ENCODE measurements at places on chromosomes 6 and 20.
A peak's percentile ranks its signal among the peaks of the same experiment; 100 is the strongest.

DNA sequence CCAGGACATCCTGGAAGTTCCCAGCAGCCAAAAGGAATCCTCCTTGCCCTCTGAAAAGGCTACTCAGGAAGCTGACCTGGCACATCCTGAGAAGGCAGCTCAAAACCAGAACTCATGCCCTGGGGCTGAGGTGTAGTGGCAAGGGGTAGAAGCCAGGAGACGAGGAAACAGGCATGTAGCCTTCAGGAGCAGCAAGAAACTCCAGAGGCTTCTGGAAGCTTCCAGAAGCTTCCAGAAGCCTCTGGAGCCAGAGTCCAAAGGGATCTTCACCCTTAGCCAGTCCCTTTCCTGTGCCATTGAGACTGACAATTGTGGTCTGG is 43.9 kb downstream of the BMP7 start:
- no peak for DNase-seq

DNA sequence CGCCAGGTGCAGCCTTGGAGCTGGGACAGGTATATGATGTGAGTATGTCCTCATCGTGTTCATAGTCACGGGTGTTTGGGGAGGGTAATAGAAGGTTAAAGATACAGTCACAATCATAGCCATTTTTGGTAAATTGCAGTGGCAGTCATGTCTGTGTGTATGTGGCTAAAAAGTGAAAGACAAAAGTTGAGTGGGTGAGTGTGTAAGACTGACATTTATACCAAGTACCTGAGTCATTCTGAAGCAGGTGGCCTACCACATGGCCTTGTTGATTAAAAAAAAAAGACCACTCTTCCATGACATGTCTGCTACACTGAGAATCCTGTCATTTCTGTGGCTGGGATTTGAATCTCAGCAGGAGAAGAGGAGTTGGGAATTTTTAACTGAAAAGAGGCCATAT is 181.9 kb downstream of the SCP2D1 start:
- DNase-seq = no peak

- DNase-seq = peak; percentile 20
Observed at GRCh38 chr20:1185316-1185741, 548 bp upstream of the TMEM74B start.

DNA sequence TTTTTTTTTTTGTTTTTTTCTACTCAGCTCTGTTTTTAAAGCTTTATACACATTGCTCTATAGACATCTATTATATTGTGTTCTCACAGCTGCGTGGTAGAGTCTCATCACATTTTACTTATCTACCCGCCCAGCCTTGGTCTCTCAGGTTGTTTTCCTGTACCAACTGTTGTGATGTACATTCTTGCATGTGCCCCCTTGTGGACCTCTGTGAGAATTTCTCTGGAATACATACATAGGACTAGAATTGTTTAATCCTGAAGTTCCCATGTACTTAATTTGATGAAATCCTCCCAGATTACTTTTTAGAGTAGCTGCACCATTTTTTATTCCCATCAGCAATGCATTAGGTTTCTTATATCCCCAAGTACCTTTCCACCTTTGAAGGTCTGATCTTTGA is 40.4 kb upstream of the TINAG start:
- no peak for DNase-seq

DNA sequence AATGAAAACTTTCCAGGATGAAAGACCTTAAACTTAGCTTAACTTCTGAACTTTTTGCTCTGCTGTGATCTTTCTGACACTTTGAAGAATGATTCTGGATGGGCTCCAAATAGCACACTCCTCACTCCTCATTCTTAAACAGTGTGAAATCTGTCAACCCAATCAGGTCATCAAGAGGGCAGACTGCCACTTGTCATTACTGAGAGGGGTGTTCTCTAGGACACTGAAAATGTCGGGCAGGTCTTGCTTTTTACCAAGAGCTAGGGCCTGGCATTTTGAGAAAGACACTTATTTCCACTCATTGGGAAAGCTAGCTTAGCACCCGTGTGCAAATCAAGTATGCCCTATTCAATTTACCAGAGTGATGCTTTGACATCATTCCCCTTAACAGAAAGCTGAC is 122.2 kb downstream of the MTFR2 start:
- DNase-seq = no peak

GRCh38 chr20:59482351-59483187 is 121.8 kb upstream of the PHACTR3 start:
- no peak for DNase-seq

DNA sequence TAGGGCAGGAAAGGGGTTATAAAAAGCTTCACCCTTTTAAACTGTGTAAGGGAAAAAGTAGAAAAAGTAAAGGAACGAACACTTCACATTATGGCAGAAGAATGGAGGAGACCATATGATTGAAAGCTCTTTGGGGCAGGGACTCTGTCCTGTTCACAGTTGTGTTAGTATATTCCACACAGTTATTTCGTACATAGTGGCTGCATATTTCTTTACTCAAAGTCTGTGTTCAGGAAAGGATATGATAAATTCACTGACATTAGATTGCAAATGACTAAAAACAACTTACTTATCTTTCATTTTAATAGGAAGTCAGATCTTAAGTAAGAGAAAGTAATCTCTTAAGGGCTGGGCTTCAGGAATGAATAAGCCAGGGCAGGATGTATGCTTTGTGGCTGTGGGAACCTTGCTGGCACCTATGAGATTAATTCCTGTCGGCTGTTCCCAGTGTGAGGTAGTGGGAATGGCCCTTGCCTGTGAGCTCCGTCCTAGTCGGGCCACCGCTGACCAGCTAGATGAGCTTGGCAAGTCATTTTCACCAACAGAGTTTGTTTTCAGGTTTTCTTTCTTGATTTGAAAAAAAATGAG is 11.2 kb downstream of the PPP1R14C start:
- DNase-seq = no peak

GRCh38 chr6:79269877-79270276 is 35.4 kb upstream of the HMGN3 start:
- DNase-seq = no peak

DNA sequence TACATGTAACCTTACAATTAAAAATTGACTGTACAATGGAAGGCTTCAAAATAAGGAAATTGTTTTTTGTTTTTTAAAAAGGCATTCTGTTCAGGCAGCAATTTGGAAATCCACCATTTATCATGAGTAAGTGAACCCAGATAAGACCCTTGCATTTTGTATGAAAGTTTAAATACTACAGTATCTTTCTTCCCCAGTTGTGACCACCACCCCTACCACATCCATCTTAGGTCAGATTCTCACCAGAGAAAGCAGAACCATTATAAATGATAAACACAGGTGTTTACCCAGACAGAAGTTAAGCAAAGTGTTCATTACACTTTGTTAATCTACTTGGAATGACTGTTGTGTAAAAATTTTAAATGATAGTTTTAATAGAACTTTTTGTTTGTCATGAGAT is 20.2 kb downstream of the SENP6 start:
- no peak for DNase-seq

GRCh38 chr6:572596-573265 is 84.2 kb downstream of the HUS1B start:
- no peak for DNase-seq

DNA sequence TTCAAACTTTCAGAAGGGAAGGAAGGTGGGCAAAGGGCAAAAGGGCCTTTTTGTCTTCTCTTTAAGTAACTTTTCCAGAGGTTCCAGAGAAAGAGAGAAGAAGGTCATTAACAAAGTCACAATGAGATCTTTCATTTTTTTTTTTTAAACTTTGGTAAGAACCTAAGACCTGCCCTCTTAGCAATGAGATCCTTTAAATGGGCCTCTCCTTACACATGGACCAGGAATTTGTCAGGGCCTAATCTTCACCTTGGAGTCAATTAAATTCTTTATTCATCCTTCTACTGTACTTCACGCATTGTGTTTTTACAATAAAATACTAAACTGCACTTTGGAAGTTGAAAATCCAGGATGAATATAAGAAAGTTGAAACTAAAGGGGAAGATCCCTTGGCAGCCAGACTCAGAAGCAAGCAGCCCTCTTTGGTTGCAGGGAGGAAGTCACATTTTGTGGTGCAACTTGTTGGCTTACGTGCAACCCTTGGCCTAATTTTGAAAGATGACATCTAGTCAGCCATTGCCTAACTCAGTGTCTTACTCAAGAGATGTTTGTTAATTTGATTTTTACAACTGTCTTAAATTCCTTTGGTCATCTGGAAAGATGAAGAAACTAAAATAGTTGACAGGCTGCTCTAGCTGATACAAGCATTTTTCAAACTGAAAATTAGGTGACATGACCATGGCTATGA is 11.9 kb upstream of the TMEM170B start:
- DNase-seq = no peak

GRCh38 chr6:4906293-4907276 is 97.3 kb downstream of the RPP40 start:
- no peak for DNase-seq

DNA sequence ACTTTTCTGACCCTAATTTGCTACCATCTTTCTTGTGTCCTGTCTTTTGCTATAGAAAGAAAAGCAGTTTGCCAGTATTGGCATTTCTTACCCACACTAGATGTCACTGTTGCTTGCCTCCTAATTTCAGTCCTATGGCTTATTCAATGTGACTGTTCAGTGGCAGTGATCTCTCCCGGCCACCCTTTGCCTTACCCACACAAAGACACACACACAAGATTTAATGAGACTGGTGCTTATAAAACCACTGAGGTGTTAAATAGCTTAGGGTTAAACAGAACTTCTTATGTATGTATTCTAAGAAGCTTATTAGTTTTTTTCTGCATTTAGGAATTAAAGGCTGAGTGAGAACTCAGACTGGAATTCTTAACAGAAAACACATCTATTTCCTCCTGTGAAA is 233.6 kb upstream of the ASCC3 start:
- DNase-seq = peak; percentile 22

DNA sequence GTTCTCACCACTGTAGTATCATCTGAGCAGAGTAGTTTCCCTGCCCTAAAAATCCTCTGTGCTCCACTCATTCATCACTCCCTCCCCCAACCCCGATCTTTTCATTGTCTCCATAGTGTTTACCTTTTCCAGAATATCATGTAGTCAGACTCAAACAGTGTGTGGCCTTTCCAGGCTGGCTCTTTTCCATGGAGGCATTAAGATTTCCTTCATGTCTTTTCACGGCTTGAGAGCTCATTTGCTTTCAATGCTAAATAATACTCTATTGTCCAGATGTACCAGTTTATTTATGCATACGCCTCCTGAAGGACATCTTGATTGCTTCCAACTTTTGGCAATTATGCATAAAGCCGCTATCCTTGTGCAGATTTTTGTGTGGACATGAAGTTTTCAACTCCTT is 235.8 kb downstream of the PHACTR1 start:
- DNase-seq = no peak

GRCh38 chr6:134622382-134623173 is 304.7 kb upstream of the SGK1 start:
- DNase-seq = no peak

- no peak for DNase-seq
Observed at GRCh38 chr6:33750244-33750991, 3.7 kb upstream of the IP6K3 start.

DNA sequence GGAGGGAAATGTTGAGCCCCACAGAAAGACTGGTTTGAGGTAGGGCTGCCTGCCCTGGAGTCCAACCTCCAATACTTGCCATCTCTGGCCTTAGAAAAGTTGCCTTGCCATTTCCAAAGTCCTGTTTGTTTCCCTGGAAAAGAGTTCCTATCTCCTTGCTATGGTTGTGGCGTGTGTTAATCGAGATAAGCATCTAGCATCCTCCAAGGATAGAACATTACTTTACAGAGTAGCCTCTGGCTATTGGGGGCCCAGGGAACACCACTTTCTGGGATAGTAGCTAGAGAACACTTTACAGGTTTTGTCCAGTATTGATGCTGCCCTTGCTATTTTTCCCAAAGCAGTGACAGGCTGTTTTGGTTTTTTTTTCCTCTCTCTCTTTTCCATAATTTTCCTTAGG is 57.4 kb upstream of the SASH1 start:
- no peak for DNase-seq

DNA sequence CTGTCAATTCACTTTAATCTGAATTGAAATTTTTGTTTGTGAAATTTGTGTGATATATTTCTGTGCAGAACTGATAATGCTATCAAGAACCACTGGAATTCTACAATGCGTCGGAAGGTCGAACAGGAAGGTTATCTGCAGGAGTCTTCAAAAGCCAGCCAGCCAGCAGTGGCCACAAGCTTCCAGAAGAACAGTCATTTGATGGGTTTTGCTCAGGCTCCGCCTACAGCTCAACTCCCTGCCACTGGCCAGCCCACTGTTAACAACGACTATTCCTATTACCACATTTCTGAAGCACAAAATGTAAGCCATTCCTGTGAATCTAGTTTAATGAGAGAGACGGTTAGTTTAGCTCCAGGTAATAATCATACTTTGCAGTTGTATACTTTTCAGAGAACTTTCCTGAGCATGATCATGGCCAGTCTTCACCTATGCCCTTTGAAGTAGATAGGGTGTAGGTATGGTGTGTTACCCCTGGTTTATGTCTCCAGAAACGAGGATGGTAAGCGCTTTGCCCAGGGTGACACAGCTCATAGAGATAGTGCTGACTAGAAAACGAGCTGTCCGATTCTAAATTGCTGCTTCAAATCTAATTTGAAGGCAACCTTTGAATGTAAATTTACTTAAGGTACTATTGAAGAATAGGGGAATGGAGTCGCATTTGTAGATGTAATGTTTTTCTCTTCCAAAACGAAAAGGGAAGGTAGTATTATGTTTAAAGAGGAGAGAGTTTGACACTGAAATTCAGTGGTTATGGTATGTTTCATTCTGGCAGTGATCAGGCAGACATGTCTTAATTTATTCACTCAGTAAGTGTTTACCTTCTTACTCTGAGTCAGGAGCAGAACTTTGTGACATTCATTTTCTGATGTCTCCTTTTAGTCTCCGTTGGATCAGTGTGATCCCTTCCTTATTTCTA is 11.4 kb downstream of the MYB start:
- no peak for DNase-seq

DNA sequence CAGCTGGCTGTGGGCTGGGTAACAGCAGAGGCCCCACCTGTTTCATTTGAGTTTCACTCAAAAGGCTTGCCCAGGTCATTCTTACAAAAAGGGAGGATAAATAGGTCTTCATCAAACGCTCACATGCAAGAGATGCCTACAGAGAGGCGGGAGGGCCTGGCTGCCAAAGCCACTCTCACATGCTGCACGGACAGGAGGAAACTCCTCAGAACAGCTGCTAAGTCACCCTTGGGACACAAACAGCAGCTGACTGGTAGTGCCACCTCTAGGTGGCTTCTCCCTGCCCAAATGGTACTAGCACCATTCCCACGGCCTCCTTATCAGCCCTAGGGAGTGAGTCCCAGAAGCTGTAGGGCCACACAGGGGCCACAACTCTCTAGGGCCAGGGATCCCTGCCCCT is 23.8 kb downstream of the SLC22A23 start:
- DNase-seq = no peak

- no peak for DNase-seq
Observed at GRCh38 chr20:19823971-19824370, 65.9 kb downstream of the RIN2 start.

Data from neural crest cell (in vitro differentiated cells).